ENCODE measurements at places on chromosomes 13 and 19.

DNA sequence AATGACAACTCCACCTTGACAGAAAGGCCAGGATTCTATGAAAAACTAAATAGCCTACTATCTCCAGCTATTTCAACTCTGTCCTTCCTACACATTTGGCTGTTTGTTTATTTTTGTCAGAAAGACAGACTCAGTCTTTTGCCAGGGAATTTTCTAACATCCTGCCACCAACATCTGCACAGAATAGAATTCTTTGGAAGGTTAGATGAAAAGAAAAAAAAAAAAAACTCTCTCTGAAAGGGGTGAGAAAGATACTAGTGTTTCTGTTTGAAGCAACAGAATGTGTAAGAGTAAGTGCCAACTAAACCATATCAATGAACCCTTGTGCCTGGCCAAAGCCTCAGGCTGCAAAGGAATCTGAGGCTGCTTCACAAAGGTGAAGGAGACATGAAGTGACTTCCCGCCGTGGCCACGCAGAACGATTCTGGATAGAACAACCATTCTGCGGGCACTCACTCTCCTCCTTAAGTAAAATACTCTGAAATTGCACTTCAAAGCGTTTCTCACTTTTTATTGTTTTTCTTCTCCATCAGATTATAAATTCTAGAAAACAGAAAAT is 498.2 kb downstream of the IRS2 start:
- no peak for DNase-seq

DNA sequence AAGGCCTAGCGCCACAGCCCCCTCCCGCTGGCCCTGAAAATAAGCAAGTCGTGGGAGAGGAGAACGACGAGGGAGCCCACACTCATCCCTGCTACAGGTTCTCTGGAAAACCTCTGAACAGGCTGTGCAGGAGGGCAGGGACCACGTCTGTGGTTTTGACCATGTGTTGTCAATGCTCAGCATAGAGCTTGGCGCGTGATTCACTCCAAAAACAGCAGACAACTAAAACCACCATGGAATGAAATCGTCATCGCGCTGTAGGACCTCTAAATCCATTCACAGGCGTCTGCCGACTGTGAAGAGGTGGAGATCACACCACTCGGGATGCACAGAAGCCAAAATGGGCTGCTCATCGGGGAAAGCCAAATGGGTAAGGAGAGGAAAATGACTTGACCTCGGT is 121.3 kb downstream of the COL4A1 start:
- DNase-seq = no peak

DNA sequence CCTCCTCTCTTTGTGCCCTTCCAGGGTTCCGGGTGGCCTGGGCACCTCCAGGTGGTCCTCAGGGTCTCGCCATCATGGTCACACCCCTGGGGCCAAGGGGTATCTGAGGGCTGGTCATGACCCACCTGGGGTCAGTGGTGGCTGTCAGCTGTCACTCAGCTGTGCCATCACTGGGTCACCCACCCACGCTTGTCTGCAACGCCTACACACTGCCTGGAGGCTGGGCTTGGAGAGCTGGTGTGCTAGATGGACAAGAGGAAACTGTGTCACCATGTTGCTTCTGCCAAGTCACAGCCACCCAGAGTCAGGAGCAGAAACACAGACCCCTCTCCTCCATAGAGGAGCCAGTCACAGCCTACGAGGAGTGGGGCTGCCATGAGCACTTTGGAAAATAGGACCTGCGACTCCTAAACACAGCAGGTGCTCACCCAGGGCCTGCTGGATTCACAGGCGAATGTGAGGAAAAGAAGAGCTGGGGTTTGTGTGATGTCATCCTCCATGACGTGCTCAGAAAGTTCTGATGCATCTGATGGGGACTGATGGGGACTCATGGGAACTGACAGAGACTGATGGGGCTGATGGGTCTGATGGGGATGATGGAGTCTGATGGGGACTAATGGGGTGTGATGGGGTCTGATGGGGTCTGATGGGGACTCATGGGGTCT is 10.7 kb upstream of the GRTP1 start:
- DNase-seq = no peak

DNA sequence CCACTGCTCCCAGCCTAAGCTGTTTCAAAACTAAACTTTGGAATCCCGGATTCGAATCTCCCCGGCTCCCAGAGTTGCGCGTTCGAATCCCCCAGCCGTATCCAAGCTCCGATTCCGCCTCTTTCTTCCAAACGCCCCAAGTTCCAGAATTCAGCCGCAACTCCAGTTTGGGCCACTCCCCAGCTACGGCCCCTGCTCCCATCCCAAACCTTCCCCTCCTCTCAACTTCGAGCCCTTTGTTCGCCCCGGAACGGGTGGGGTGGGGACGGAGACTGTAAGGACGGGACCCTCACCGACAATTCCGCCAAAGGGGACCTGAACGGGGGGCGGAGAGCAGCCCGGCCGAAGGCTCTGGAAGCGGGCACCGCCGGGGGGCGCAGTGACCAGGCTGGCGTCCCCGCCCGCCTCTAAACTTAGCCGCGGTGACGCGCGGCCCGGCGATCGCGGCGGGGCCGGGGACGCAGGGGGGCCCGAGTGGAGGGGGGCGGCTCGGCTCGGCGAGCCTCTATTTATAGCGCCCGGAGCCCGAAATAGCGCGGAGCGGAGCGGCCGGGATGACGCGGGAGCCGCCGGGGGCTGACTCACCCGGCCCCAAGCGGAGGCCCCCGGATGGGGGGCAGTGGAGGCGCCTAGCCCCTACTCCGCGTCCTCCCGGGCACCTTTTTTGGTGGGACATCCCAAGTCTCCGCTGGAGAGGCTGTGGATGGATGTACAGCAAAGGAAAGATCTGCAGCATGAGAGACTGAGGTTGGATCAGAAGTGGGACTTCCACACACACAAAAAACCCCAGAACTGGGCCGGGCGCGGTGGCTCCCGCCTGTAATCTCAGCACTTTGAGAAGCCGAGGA is 4.9 kb upstream of the ERCC1 start:
- peak; percentile 24 for DNase-seq

- DNase-seq = peak; percentile 74
Observed at GRCh38 chr13:35630551-35631275, 154.2 kb upstream of the MAB21L1 start.

DNA sequence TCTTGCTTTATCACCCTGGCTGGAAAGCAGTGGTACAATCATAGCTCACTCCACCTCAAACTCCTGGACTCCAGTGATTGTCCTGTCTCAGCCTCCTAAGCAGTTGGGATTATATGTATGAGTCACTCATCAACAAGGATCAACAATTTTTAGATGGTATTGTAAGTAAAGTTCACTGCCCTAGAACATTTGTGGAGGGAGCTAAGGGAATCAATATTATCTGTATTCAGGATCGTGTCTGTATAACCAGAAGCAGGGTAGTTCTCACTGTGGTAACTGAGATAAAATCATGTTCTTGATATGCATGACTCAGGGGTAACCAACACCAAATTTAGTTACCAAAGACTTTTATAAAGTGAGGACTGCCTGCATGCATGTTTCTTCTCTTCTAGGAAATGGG is 27.0 kb downstream of the ZMYM5 start:
- no peak for DNase-seq

DNA sequence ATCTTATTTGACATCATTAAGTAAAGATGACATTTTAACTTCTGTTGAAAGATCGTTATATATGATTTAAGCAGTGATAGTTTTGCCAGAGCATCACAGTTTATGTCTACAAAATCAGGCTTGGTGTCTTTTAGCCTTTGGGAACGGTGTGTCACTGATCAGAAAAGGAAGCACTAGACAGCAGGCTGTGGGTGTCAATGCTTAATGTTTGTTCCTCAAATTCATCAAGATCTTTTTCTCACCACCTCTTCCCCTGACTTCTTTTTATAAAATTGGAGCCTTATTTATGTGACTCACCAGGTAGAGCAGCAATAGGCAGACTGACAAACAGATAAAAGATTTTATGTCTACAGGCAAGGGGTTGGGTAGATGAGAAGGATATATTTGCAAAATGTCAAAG is 1558.5 kb downstream of the EFNB2 start:
- DNase-seq = no peak

DNA sequence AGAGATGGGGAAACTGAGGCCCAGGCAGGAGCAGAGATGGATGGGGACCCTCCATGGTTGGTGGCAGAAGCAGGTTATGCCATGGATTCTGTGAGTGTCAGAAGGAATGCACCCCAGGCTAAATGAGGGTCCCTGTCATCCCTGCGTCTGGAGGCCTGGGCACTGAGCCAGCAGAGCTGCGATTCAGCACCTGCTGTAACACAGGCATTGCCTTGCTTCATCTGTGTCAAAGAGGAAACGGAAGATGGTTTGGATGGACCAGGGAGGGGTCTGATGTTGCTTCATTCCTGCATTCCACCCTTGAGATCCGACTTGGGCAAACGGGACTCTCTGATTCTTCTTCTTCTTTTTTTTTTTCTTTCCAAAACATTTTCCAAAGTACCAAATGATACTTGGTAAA is 1.2 kb downstream of the C5AR1 start:
- no peak for DNase-seq

DNA sequence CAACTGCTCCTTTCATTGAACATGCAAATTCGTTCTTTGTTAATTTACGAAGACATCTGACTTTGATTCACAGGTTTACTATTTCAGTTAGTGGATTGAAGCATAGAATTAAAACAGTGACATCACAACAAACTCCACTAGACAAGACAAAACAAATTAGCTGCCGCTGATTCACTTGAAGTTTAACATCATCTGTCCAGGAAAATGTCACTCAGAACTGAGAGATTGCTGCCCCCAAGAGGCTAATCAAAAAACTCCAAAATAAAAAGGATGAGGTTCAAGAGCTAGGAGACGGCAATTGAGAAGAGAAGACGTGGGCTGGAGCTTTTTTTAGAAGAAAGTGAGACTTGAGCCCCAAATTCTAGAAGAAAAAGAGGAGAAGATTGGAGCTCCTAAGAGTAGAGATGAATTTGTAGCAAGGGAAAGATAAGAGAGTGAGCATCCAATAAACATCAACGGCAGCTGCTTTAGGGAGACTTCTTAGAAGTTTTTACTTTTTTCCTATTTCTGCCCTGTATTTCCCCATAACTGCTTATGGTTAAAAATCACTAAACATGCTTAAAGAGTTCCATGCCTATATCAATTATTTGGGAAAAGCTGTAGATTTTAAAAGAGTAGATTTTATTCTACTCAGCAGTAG is 40.8 kb upstream of the TPP2 start:
- DNase-seq = no peak

Data from amniotic stem cell (primary cell).